Foreskin fibroblast (primary cell): ENCODE measurements at places on chromosomes 6 and 20.
A peak's percentile ranks its signal among the peaks of the same experiment; 100 is the strongest.

DNA sequence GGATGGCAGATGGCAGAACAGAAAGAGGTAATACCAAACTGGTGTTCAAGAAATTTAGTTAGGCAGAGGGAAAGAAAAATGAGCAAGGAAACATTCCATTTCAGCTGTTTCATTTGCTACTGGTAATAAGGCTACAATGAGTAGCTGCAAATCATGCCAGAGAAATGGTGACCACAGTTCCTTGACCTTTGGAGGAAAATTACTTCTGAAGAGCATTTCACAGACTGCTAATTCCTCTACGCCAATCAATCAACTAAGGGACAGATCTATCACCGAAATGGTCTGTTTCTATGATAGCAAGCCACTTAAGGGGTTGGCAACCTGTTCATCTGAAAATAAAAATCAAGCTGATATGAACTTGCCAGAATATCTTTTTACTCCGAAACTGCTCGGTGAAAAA lies 119.5 kb downstream of the PTPRK start:
- no peak for DNase-seq

- no peak for DNase-seq
These were observed 12.6 kb downstream of the SYNJ2 start for GRCh38 chr6:157994125-157994795.

- DNase-seq: no peak
These were observed 133.0 kb upstream of the DOK5 start for GRCh38 chr20:54342258-54342920.

DNA sequence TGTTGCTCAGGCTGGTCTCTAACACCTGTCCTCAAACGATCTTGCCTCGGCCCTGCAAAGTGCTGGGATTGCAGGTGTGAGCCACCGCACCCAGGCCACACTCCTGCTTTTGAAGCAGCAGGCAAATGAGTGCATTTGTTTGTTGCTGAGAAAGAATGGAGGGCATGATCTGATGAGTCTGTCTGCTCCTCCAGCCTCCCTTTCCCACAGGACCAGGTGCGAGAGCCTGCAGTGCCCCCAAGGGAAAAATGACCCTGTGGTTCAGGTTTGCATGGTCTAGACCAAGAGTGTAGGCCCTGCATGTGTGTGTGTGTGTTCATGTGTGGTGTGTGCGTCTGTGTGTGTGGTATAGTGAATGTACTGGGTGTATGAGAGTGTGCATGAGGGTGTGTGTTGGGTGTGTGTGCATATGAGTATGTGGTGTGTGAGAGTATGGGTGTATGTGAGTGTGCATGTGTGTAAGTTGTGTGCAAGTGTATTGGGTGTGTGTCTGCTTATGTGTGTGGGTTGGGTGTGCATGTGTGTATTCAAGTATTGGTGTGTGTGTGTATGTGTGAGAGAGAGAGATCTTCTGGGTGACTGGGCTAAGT lies 22.8 kb upstream of the FOXC1 start:
- no peak for DNase-seq

DNA sequence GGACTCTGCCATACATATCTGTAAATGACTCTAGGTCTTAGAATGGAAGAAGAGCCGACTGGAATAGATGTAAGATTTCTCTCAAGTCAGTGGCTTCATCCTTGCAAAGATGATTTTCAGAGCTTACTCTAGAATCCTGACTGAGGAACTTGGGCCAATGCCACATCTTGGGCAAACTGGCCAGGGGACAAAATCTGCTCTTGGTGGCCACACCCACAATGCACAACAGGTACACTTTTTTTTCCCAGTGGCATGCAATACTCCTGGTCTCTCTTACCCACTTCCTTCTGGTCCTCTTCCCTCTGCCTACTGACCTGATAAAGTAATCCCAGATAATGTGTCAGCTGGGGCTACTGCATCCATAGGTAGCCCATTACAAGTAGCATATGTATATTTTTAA lies 13.4 kb downstream of the CLIC5 start:
- DNase-seq: no peak

- peak; percentile 27 for DNase-seq
These were observed 1.2 kb downstream of the NCOA5 start for GRCh38 chr20:46088409-46089166.

GRCh38 chr6:5665173-5665572 lies 341.6 kb downstream of the NRN1 start:
- DNase-seq: no peak

GRCh38 chr6:142361779-142362750 lies 60.3 kb downstream of the ADGRG6 start:
- DNase-seq: peak; percentile 81

DNA sequence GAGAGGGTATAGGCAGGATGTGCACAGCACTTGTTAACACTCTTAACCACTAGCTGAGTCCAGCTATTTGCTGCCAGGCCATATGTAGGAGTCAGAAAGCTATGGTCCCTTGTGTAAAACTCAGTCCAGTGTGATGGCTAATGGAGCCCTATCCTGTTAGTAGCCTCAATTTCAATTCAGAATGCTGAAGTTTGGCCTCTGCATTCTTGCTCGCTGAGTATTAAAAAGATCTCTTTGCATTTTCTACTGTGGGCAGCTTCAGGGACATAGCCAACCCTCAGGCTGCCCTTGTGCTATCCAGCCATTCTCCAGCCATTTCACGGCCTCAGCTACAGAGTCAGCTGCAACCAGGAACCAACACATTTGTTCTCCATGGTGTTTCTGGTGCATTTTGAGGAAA lies 92.5 kb downstream of the SPTLC3 start:
- DNase-seq: peak; percentile 14

DNA sequence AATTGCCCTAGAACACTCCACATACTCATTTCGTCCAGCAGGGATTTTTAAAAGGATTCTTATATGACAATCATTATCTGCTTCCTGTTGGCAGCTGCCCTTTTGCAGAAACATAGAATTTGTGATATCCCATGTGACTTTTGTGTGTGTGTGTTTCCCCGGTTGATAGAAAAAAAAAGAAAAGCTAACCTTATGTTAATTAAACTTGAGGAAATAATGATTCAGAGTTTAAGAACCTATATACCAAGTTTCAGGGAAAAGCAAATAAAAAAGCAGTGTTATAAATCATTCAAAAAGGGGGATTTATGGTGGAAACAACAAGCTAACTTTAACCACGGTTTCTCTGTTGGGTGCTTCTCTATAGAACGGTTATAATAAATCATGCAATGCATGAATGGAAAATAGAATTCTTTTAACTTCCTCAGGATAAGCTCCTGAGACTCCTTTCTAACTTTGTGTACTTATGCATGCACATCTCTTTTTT lies 826.9 kb upstream of the EYS start:
- DNase-seq: no peak

DNA sequence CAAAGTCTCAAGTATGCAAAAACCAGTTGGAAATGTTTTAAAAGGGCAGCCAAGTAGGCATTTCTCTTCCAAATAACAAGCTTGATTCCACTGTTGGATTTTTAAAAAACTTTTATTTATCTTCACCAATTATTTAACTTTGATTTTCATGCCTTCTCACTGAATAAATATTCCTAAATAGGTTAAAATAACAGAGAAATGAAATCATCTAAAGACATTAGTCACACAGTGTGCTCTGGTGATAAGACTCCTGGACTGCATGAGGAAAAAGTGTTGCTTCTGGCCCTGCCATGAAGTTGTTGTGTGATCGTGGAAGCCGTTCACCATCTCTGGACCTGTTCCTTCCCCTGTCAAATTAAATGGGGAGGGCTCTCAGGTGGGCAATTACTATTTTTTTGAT lies 33.8 kb upstream of the IGF2R start:
- DNase-seq: peak; percentile 55

GRCh38 chr6:8180327-8181159 lies 78.2 kb upstream of the EEF1E1 start:
- DNase-seq: peak; percentile 91

DNA sequence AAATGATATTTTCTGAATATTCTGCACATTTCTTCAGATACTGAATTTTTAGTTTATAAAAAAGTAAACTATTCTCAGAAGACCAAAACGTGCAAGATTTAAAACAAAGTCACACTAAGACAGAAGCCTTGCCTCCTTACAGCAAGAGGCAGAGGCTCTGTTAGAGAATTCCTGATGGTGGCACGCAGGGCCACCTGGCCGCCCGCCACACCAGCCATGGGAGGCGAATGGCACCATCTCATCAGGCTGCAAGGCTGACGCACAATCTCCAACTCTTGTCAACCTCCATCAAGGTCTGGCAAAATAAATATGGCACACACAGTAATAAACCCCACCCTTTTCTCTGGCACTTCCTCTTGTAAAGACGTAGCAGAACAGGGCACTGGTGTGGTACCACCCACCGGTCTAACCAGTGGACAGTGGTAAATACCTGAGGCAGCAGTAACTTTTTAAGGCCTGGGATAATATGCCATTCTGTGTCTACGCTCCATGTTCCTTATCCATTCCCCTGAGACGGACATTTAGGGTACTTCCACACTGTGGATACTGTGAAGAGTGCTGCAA lies 111.4 kb downstream of the WDR27 start:
- DNase-seq: no peak

GRCh38 chr6:133187657-133188453 lies 53.3 kb upstream of the EYA4 start:
- DNase-seq: peak; percentile 34

DNA sequence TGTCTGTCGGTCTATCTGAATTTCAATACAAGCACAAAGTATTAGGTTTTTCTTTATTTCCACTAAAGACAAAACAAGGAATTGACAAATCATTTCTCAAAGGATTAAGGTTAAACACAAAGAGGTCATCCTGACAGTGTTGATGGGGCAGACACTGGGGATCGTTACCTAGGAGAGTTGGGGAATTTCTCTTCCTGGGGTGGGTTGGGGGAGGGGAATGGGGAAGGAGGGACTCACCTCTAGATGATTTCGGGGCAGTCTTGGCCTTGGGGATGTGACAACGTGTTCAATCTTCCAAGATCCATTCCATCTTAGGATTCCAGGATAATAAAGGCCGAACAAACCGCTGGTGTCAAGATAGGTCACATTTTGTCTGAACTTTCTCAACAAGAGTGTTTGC lies 35.4 kb upstream of the FOXA2 start:
- DNase-seq: no peak

- no peak for DNase-seq
These were observed 20.4 kb downstream of the TRERF1 start for GRCh38 chr6:42431356-42431755.

DNA sequence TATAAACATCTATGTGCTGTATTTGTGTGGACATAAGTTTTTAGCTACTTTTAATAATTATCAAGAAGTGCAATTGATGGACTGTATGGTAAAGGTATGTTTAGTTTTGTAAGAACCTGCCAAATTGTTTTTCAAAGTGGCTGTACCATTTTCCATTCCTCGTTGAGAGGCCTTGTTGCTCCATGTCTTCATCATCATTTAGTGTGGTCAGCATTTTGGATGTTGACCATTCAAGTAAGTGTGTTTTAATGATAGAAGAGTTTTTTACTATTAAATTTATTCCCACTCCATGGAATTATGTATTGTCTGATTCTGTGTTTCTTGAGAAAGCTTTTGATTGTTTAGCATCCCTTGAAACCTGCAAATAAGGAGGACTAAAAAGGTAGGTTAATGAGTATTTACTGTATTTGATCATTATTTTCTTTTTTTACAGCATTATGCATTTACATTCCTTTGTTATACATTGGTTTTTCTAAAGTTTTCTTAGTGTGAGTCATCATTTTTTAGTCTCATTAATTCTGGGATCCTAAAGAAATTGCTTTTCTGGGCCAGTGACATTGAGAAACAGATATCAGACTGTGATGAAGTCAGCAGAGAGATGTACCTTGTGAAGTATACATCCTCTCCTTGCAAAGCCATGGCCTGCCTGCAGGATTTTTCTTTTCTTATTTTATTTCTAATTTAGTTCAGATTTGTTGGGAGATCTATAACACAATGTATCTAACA lies 312.8 kb upstream of the PTCHD4 start:
- DNase-seq: peak; percentile 66

DNA sequence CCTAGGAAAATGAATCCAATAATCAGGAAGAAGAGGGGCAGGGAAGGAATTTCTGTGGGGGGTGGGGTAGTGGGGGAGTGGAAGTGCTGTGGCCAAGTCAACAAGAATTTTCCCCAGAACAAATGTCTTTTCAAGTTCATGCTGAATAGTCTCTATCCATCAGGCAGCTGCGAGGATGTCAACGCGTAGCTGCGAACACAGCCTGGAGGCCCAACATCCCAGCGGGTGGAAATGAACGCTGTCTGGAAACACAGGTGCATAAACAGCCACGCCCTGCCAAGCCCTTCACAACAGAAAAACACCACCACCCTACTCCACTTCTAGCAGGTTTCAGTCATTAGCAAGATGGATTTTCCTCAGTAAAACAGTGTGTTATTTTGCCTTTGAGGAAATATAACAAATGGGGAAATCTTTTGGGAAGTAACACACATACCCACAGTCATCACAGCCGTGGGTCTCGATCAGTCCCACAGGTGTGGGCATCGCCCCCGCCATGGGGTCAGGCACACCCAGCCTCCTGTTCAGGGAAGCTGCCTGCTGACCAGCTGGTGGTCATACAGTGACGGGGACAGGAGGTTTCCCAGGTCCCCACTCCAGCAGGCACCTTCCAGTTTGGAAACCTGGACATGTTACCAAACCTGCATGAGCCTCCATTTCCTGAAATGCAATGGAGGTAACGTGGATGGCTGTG lies 112.1 kb upstream of the THBS2 start:
- no peak for DNase-seq

- DNase-seq: peak; percentile 90
These were observed 108.2 kb downstream of the HFE start for GRCh38 chr6:26195376-26195923.

GRCh38 chr6:170152124-170152926 lies 138.6 kb downstream of the DLL1 start:
- no peak for DNase-seq

GRCh38 chr6:137490961-137491360 lies 3.2 kb downstream of the OLIG3 start:
- no peak for DNase-seq

GRCh38 chr6:137181891-137182653 lies 8.6 kb upstream of the IL22RA2 start:
- DNase-seq: no peak

GRCh38 chr6:111951497-111952085 lies 78.3 kb upstream of the FYN start:
- DNase-seq: no peak

DNA sequence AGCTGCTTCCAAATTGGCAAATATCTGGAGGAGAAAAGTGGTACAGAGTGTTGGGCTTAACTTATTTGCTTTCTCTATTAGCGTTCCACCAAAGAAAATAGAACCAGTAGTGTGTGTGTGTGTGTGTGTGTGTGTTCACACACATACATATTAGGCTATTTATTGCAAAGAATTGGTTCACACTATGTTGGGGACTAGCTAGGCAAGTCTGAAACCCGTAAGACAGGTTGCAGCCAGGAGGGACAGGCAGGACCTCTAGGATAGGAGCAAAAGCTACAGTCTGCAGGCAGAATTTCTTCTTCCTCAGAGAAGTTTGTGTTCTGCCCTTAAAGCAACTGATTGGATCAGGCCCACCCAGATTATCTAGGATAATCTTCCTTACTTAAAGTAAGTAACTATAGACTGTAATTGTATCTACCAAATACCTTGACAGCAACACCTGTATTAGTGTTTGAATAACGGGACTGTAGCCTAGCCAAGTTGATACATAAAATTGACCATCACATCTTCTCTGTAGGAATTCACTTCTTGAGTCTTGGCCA lies 12.8 kb downstream of the KCTD20 start:
- DNase-seq: no peak

- DNase-seq: no peak
These were observed 118.4 kb downstream of the JPH2 start for GRCh38 chr20:44068316-44069201.
